Fibroblast of upper back skin (primary cell): ENCODE measurements at places on chromosomes 11 and 22.
A peak's percentile ranks its signal among the peaks of the same experiment; 100 is the strongest.

GRCh38 chr22:50329236-50329635, 2.4 kb upstream of the DENND6B start:
- DNase-seq: no peak

DNA sequence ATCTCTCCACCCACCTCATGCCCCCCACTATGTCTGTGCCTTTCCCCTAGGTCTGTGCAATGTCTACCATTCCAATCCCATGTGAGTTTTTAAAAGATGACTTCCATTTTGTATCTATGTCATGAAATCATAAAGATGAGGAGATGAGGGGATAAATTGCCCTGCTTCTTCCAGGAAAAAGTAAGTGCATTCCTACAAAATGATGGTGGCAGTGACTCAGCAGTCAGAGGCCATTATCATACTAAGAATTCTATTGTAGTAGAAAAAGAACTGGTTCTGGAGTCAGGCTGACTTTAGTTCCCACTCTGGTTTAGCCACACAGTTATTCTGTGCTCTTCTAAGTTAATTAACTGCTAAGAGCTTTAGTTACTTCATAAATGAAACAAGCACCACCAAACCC, 89.6 kb upstream of the API5 start:
- peak; percentile 63 for DNase-seq

DNA sequence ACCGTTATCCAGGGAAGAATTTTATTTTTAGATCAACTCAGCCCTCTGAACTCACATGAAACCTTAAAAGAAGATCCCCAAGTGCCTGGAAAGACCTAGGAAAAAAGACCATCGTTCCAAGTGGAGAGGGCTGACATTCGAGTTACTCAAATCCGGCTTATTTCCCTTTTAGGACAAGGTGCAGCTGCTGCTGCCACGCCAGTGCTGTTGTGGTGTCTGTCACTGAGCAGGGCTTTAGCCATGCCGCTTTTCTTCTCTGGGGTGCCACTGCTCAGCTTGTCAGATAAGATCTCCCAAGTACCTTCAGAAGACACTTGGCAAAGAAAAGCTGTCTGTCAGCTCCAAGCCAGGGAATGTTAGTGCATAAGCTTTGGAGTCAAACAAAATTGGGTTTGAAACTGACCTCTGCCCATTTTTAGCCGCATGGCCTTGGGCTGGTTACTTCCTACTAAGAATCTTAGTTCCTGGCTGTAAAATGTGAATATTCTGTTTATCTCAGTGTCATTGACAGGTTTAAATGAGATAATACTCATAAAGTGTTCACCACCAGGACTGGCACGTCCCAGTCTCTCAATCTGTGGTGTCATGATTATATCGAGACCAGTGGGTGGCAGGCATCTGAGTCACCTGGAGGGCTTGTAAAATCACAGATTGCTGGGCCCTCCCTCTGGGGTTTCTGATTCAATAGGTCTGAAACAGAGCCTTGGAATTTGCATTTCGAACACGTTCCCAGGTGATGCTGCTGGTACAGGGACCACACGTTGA, 117.5 kb downstream of the PKNOX2 start:
- no peak for DNase-seq

DNA sequence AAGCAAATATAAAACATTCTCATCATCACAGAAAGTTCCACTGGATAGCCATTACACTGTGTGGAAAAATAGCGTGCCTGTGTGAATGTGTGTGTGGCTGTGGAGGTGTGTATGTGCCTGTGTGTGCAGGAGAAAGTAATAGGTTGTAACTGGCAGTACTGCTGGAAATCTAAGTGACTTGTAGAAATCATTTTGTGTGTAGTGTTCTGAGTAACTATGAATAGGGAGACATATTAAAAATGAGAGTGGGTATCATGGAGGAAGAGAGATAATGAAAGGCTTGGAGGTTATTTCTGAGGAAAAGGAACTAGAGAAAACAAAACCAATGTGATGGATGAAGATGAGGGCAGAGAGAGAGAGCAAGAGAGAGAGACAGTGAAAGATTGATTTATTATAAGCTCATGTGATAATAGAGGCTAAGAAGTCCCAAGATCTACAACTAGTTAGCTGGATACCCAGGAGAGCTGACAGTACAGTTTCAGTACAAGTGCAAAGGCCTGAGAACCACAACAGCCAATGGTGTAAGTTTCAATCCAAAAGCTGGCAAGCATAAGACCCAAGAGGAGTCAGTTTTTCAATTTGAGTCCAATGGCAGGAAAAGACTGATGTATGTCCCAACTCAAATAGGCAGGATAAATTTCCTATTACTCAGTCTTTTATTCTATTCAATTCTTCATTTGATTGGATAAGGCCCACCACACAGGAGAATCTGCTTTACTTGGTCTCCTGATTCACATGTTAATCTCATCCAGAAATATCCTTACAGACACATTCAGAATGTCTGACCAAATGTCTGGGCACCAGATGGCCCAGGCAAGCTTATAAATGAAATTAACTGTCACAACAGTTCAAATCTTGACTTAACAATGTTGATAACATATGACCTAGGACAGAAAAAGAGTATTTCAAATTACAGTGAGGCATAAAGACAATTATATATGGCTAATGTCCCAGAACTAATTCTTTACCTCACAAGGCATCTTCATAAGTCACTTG, 14.9 kb downstream of the KBTBD3 start:
- DNase-seq: peak; percentile 3

- no peak for DNase-seq
These were observed 7.8 kb upstream of the RRM1 start for GRCh38 chr11:4086575-4087353.

GRCh38 chr11:61912530-61912898, 4.9 kb downstream of the RAB3IL1 start:
- DNase-seq: no peak

DNA sequence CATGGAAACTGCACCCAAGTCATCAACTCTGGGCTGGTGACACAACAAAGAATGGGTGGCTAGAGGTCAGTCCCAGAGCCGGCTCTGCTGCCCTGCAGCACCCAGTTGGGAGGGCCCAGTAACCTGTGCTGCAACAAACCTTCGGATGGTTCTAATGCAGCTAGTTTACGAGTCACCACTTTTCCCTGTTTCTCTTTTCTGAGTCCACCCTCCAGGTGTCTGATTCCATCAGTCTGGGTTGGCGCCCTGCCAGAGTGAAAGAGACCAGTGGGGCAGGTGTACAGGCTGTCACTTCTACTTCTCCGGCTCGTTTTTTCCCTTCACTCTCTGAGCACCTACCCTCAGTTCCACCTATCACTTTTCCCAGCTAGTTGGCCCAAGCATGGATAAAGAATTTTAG, 572.9 kb downstream of the NTM start:
- no peak for DNase-seq

- DNase-seq: no peak
These were observed 405 bp downstream of the SFI1 start for GRCh38 chr22:31496735-31497146.

GRCh38 chr22:36636916-36637315, 66.6 kb downstream of the CACNG2 start:
- DNase-seq: no peak

GRCh38 chr11:45205978-45206377, 59.5 kb downstream of the PRDM11 start:
- no peak for DNase-seq

GRCh38 chr11:12529041-12529440, 145.2 kb upstream of the TEAD1 start:
- DNase-seq: no peak

DNA sequence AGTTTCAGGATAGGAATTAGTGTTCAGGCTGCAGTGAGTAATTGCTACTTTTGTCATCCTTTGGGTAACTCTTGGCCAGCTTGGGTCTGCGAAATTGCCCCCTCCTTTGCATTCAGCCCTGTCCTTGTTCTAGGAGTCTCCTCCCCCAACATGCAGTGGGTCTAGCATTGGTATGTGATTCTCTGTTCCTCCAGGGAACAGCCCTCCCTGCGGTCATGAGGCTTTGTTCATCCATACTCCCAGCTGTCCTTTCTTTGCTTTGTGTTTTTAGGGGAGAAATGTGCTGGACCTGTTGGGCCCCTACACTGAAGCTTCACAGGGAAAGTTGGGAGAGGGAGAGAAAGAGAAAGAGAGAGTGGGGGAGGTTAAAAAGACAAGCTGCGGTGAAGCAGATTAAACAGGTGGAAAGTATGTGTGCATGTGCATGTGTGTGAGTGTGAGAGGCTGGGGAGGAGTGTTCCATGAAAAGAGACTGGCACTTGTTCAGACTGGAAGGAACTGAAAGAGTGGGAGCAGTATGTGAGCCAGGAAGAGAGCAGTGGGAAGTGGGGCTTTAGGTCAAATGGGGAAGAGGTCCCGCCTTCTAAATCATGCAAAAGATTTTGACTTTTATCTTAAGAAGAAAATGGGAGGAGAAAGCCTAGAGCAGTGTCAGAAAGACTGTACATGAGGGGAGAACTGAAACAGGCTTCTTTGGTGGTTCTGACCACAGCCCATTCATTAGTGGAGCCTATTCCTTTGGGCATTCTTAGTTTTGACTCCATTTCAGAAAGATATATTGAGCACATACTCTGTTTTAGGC, 17.9 kb upstream of the SESN3 start:
- no peak for DNase-seq

- peak; percentile 25 for DNase-seq
These were observed 13.3 kb upstream of the SH3BP1 start for GRCh38 chr22:37626144-37626543.

DNA sequence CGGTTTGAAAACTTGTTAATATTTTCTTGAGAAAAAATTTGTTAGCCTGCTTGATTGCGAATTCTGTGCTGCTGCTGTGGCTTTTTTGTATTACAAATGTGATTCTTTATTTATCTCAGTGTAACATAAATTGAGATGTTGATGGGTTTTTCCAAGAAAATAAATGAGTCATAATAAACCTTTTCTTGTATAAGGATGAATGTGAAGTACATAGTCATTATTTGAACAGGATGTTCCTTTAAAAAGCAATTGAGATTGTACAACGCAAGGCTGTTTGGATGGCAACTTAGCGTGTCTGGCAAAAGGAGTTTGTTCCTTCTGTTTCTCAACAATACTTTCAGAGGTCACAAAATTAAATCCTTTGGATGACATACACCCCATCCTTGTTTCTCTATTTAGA, 24.6 kb upstream of the CARD18 start:
- DNase-seq: no peak

GRCh38 chr22:39444937-39445465, 11.8 kb upstream of the MGAT3 start:
- DNase-seq: no peak

DNA sequence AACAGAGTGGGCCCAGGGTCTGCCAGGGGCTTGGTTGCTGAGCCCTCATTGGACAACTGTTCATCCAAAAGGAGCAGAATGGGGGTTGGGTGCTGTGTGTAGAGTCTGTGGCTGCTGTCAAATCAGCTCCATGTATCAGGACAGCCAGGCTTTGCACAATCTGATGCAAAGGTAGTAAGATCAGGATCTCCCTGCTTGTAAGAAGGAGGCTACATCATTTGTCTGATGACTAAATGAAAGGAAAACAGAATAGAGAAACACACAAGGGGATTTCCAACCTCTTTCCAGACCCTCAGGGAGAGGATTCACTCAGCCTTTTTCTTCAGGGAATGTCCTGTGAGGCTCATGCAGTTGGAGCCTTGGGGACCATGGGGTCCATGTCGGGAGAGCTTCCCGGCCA, 7.2 kb downstream of the MICAL2 start:
- no peak for DNase-seq

DNA sequence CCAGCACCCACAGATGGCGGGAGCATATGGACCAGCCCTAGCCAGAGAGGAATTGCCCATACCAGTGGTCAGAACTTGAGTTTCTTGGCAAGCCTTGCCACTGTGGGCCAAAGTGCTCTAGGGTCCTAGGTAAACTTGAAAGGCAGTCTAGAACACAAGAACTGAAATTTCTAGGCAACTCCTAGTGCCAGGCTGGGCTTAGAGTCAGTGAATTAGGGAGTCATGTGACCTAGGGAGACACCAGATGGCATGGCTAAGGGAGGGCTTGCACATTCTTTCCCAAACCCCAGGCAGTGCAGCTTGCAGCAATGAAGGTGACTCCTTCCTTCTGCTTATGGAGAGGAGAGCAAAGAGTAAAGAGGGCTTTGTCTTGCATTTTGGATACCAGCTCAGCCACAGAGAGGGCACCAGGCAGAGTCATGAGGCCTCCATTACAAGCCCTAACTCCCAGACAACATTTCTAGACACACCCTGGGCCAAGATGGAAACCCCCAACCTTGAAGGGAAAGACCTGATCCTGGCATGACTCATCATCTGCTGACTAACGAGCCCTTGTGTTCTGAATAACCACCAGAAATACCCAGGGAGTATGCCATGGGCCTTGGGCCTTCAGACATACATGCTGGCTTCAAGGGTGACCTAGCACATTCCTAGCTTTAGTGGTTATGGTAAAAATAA, 19.2 kb upstream of the OR56A3 start:
- no peak for DNase-seq

DNA sequence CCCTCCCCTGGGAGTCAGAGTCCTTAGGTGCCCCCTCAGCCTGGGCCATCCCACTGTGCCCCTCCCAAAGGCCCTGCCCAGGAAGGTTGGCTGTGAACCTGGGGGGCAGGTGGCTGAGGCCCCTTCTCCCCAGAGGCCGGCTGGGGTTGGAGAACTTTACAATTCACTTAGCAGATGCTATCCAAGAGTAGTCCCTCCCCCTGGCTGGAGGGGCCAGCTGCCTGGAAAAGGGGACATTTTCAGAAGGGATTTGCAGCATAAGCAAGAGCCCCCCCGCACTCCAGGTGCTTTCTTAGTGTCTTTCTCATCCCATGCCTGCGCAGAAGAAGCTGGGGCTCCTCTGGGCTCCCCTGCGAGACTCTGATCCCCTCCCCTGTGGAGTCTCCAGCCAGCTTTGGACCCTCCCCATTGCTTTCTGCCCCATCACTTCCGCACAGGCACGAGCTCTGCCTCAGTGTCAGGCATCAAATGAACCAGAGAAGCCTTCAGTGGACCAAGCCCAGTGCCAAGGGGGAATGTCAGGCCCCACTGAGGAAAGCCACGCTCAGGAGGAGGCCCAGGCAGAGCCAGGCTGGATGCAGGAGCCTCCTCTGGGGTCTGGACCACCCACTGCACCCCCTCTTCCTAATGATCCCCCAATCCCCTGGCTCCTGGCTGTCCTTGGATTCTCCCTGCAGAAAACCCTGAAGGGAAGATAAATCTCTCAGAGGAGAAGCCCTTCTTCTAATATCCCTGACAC, 3.7 kb downstream of the SSTR3 start:
- DNase-seq: no peak

- DNase-seq: no peak
These were observed 2.0 kb downstream of the PELI3 start for GRCh38 chr11:66468691-66469090.

- DNase-seq: no peak
These were observed 8.0 kb downstream of the SIK3 start for GRCh38 chr11:117090111-117090706.

GRCh38 chr11:133678191-133678590, 145.9 kb upstream of the OPCML start:
- no peak for DNase-seq

GRCh38 chr11:114782650-114783310, 104.5 kb downstream of the NXPE2 start:
- DNase-seq: no peak

GRCh38 chr11:67629386-67630227, at the start of gene NUDT8:
TSS of gene NUDT8 (minus strand) at chr11:67629937. CDS start at chr11:67629911, 26 bp downstream.
- peak; percentile 69 for DNase-seq

GRCh38 chr11:18012122-18012905, 533 bp downstream of the SERGEF start:
- peak; percentile 4 for DNase-seq

- no peak for DNase-seq
These were observed 27.9 kb downstream of the FSHB start for GRCh38 chr11:30258679-30259078.
